ENCODE measurements at places on chromosomes 7 and 10.
A peak's percentile ranks its signal among the peaks of the same experiment; 100 is the strongest.

DNA sequence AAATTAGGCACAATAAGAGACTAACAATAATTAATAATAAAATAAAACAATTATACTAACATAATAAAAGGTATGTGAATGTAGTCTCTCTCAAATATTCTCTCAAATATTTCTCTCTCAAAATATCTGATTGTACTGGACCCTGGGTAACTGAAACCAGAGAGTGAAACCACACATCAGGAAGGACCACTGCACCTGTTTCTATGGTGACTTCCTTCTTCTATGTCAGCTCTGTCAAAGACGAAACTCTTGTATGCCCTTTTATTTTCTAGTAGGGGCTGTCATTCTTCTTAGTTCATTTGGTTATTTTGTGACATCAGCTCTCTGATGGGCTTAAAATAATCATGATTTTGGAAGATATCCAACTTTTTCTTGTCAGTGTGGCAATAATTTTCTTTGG, 428.0 kb upstream of the TPK1 start:
- no peak for DNase-seq

DNA sequence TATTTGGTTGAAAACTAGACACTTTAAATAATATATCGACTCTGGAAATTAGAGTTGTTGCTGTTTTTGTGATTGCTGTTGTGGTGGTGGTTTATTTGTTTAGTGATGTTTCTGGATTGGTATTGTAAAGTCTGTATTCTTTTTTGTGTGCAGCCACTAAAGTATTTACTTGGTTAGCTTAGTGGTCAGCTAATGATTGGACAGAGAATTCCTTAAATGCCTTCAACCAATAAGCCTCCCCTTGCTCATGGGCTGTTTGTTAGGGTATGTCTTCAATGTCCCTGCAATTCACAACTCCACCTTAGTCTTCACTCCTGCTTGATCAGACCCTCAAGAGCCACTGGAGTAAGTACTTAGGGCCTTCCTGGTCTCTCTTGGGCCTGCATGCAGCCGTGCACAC, 71.0 kb downstream of the PAXIP1 start:
- no peak for DNase-seq

GRCh38 chr7:90383861-90384260, 19.4 kb upstream of the CLDN12 start:
- DNase-seq: no peak

- DNase-seq: no peak
Measured at GRCh38 chr10:129387258-129387525, 79.8 kb upstream of the MGMT start.

GRCh38 chr10:123604506-123604905, 61.6 kb upstream of the GPR26 start:
- DNase-seq: no peak

DNA sequence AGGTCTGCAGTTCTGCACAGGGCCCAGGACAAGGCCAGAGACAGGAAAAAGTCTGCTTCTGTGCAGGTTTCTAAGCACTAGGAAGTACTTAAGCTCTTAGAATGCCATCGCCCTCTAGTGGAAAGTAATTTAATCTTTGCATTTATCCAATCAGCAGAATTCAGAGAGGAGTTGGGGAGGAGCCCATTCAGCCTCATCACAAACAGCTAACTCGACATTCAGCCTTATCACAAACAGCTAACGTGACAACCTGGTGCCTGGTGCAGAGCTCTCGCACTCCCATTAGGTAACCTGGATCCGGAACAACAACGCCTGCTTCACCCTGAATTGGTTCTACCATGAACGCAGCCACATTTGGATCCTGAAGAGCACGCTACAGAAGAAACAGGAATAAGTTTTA, 15.2 kb downstream of the OAT start:
- no peak for DNase-seq

- DNase-seq: peak; percentile 20
Measured at GRCh38 chr10:133379152-133379800, at the start of gene PAOX. Gene PAOX (plus strand): TSS chr10:133379262. CDS start chr10:133379317, 55 bp downstream.

GRCh38 chr7:67896721-67897120, 900.1 kb downstream of the TYW1 start:
- no peak for DNase-seq

DNA sequence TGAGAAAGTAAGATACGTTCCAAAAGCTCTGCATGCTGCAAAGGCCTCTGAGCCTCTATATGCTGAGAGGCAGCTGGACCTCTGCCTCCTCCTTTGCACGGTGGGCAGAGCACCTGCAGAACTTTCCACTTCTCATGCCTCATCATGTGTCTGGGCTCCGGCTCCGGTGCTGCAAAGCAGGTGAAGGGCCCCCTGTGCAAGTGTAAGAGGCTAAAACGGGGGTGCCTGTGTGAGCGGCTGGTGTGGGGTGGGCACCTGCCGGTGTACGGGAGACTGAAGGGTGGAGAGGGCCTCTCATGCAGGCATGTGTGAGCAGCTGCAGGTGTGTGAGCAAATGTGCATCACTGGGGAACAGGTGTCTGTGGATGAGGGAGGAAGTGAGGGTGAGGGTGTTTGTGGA, 121.0 kb downstream of the KCNMA1 start:
- DNase-seq: no peak

DNA sequence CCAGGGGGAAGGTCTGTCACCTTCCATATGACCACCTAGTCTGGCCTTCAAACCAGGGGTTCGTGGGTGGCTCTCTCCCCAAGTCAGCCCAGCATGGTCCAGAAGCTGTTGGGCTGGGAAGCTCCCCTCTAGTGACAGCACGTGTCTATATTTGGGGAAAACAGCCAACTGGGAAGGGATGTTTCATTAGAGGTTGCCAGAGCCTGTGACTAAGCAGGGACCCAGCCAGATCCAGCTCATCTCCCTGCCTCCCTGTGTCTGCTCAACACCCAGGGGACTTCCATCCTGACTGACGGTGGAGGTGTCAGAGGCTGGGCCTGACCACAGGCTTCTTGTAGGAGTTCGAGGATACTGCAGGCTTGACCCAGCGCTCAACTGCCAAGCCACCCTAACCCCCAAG, 10.5 kb downstream of the STYXL1 start:
- DNase-seq: no peak

DNA sequence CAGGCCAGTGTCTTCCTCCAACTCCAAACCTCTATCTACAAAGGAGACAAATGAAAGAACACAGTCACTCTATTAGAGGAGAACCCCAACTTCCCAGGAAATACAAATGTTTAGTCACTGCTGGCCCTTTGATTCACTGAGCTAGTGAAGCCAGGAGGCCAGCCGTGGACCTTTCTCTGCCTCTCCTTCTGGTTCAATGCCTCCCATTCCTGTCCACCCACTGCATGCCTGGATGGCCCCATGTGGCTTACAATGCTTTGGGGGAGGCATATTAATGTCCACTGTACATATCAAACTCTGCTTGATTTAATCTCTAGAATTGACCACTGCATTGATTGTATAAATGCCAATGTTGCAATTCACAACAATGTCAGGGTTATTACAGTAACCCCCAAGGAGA, 687.3 kb downstream of the KCNMA1 start:
- DNase-seq: no peak

GRCh38 chr10:14781763-14782162, 7.1 kb upstream of the FAM107B start:
- DNase-seq: no peak

DNA sequence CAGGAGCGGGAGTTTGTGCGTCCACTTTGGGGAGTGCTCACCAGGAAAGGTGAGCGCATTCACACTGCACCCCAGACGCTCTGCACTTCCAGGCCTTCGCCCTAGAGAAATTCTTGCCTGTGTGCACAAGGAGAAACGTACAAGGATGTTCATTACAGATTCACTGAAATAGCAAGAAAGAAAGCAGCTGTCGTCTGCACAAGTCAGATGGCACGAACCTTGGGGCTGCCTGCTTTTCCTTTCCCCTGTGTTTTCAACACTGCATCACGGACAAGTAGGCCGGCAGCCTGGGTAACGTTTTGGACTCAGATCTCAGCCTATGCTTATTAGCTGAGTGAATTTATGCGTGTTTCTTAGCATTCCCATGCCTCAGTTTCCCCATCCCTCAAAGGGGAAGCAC, 546.8 kb upstream of the FOXK1 start:
- DNase-seq: no peak

DNA sequence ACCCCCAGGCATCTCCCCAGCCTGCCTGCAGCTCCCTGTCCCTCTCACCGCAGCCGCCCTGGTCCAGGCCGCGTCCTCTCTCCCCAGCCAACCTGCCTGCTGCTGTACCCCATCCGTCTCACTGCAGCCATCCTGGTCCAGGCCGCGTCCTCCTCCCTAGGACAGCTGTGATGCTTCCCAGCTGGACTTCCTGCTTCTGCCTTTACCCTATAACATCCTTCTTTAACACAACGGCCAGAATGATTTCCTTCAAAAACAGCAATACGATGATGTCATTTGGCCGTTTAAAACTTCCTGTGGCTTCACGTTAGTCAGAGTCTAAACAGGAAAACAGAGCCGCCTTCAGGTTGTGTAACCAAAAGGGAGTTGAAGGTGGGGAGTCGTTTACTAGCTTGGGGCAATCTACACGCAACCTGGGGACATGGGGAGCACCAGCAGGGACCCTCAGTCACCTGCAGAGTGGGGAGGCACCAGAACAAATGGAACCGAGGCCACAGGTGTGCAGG, 32.2 kb upstream of the ZFAND2A start:
- no peak for DNase-seq

DNA sequence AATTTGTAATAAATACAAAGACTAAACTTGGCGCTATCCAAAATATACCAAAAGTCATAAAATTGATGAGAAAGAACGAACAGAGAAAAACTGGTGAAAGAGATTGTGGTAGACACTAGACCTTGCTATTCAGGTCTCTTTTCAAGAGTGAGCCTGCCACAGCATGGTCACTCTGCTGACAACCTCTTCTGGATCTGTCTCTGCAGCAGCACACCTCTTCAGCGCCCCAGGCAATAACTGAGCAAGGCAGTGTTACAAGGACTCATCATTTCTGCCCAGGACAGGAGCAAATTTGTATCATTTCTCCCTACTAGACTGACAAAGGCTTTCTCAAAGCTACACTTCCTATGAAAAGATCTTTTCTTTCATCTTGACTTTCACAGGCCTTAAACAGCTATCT, 976.0 kb downstream of the DNAJB9 start:
- no peak for DNase-seq

DNA sequence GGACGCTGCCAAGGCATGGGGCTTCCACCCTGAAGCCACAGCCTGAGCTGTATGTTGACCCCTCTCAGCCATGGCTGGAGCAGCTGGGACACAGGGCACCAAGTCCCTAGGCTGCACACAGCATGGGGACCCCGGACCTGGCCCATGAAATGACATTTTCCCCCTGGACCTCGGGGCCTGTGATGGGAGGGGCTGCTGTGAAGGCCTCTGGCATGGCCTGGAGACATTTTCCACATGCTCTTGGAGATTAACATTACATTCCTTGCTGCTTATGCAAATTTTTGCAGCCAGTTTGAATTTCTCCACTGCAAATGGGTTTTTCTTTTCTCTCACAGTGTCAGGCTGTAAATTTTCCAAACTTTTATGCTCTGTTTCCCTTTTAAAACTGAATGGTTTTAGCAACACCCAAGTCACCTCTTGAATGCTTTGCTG, 463.6 kb downstream of the ZWINT start:
- DNase-seq: no peak

DNA sequence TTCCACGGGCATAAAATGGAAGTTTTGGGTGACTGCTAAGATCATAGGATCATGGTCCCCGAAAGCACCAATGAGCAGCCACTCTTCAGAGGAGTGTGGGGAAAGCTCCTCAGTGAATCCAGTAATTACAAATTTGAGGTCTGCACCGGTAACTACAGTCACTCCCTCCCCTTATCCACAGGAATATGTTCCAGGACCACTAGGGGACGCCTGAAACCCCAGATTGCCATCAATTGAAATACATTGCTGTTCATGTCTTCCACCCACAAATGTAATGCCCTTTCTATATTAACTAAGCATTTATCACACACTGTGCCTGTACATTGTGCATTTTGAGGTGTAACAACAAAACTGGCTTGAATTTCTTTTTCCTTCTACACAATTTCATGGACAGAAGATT, 447.9 kb upstream of the PFKP start:
- no peak for DNase-seq

DNA sequence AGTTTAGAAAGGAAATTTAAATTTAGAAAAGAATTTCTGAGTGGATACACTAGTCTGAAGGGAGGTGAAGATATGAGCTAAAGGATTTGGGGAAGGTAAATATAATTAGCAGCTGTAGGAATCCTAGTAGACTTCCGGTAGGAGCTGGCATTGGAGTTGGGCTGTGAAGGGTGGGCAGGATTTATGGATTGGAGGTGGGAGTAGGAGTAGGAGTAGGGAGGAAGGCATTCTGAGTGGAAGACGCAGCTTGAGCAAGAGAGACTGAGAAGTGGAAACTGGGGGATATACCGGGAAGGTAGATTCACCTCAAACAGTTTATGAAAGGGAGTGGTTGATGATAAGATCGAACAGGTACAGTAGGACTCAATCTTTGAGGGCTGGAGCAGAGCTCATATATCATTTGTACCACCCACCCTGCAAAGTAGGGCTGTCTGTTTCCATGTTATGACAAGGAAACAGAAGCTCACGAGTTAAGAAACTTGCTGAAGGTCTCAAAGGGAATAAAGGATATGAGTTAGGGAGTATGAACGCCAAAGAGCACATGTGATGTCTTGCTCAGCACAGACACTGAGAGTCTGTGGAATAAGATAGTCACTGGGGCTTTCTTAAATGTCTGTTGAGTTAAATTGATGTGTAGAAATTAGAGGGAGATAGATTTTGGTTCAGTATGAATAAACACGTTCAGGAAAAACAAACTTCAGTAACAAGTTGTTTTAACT, 81.6 kb downstream of the RPS24 start:
- no peak for DNase-seq

DNA sequence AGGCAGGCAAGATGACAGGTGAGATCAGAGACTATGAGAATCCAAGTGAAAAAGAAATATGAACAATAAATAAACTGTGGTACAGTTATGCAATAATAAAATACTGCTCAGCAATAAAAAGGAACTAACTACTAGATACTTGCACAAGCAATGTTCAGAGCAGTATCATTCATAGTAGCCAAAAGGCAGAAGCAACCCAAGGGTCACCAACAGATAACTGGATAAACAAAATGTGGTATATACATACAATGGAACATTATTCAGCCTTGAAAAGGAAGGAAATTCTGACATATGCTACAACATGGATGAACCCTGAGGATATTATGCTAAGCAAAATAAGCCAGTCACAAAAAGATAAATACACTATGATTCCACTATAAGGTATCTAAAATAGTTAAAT, 76.9 kb upstream of the KCNIP2 start:
- DNase-seq: no peak

DNA sequence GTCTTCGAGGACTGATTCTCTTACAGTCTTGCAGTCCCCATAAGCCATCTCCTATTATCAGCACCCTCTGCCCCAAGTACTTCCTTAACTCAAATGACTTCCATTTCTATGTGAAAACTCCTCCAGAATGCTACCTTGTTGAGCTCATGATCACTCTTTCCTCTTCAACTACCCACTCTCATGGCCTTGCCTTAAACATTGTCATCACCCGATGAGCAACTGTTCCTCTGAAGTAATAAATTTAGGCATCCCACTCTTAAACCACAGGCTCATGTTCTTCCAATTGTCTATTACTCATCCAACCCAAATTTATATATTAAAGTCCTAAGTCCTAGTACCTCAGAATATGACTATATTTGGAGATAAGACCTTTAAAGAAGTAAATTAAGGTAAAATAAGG, 152.9 kb downstream of the C1GALT1 start:
- DNase-seq: no peak

- no peak for DNase-seq
Measured at GRCh38 chr10:78868456-78868855, 200.3 kb upstream of the ZMIZ1 start.
